Psoas muscle (tissue), 8 donors: ENCODE measurements at places on chromosomes 13 and 19. TPM values are rescaled to one million over a fixed set of nuclear protein-coding genes. Genes with fewer than 3 reads are reported as not detected.

Gene ONECUT3
- not detected for polyA plus RNA-seq

Gene SLC1A6
- not detected for polyA plus RNA-seq

Gene RASGRP4
- 0.17 TPM for polyA plus RNA-seq

Gene PNMA8B
- 0.43 TPM for polyA plus RNA-seq

Gene OR4F17
- not detected for polyA plus RNA-seq

Gene CEACAM3
- polyA plus RNA-seq, result 0.01 TPM

Gene IGFLR1
- 11.9 TPM for polyA plus RNA-seq

DNA sequence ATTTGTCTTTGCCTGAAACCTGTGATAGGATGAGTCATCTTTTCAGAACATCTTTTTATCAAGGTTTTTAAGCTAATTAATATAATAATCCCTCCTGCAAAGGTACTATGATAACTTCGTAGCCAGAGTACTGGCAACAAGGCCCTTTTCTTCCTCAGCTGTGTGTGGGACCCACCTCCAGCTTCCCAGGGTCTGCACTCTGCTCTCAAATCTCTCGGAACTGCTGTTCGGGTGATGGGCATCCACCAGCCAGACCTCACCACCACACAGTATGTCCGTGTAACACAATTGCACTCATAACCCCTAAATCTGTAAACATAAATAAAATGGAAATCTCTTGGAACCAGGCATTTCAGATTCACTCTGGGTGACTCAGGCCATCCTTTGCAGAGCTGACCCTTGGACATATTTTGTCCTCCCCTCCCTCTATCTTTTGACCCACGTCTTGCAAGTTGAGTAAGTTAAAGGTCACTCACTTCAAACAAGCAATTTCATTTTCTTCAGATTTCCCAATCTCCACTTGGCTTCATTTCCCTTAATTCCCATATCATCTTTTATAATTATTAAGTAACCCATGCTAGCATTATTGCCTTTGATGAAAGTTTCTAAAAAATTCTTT lies 29.5 kb downstream of the COL4A1 start:
- peaks cover 7% of the 10 kb centered on the region for H3K4me1 ChIP-seq
- no peak overlapping the region for H3K27ac ChIP-seq
- peaks cover 2% of the 10 kb centered on the region for H3K36me3 ChIP-seq

DNA sequence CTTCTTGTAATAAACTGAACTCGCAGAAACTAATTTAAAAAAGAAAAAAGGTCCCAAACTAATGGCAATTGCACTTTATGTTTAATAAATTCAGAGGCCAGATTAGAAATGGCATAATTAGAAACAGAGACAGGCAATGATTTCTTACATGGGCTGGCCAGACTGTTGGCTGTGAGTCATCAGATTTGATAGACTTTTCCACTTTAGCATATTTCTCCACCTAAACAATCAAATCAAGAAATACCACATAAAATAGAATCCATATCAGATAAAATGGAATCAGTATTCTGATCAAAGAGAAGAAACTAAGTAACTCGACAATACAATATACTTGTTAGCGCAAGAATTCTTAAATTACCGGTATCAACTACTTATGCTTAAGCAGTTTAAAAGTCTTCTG lies 29.0 kb downstream of the EXOSC8 start:
- H3K4me1 ChIP-seq, result no peaks in the 10 kb centered on the region
- no peak overlapping the region for H3K4me3 ChIP-seq
- H3K36me3 ChIP-seq, result peaks cover 100% of the 10 kb centered on the region
- no peak overlapping the region for H3K27ac ChIP-seq
- no peaks in the 10 kb centered on the region for H3K27me3 ChIP-seq

DNA sequence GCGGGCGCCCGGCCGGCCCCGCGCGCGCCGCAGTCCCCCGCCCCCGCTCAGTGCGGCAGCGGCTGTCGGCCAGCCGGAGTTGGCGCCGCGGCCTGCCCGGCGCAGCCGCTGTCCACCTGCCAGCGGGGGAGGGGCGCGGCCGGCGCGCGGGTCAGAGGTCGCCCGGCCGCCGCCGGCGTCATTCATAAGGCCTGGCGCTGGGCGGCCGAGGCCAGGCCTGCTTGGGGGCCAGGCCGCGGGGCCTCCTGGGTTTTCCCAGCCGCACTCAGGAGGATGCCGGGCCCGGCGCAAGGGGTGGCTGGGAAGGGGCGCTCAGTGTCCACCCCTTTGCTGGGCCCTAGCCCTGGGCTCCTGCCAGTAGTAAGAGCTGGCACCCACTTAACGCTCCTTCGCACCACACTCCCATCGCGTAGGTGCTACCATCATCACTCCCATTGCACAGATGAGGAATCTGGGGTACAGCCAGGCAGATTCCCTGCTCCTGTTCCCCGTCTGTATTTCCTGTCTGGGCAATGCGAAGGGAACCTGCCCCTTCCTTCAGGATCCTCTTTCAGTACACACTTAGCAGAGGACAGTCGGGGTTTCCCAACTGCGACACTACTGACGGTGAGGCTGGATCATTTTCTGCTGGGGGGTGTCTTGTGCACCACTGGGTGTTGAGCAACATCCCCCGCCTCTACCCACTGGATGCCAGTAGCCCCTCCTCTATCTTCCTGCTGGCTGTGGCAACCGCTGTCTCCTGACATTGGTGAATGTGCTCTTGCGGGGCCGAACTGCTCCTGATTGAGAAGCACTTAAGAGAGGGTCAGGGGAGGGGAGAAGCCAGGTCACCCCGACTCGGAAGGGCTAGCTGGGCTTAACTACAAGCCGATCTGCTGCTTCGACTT lies 846 bp upstream of the PRKACA start:
- no peaks in the 10 kb centered on the region for H3K27me3 ChIP-seq
- H3K27ac ChIP-seq, result peak overlapping the region; percentile 100
- H3K4me3 ChIP-seq, result peak overlapping the region; percentile 76

GRCh38 chr19:17385878-17386611 lies 8.0 kb downstream of the CCDC194 start:
- H3K27ac ChIP-seq, result no peak overlapping the region
- no peaks in the 10 kb centered on the region for H3K36me3 ChIP-seq
- peaks cover 3% of the 10 kb centered on the region for H3K27me3 ChIP-seq
- no peak overlapping the region for H3K4me3 ChIP-seq
- H3K4me1 ChIP-seq, result peaks cover 5% of the 10 kb centered on the region
- DNase-seq, result peak; percentile 82

- DNase-seq, result no peak
- no peaks in the 10 kb centered on the region for H3K36me3 ChIP-seq
- H3K4me3 ChIP-seq, result no peak overlapping the region
- H3K4me1 ChIP-seq, result peaks cover 2% of the 10 kb centered on the region
Observed at GRCh38 chr13:44399074-44399473, 25.4 kb downstream of the SERP2 start.

DNA sequence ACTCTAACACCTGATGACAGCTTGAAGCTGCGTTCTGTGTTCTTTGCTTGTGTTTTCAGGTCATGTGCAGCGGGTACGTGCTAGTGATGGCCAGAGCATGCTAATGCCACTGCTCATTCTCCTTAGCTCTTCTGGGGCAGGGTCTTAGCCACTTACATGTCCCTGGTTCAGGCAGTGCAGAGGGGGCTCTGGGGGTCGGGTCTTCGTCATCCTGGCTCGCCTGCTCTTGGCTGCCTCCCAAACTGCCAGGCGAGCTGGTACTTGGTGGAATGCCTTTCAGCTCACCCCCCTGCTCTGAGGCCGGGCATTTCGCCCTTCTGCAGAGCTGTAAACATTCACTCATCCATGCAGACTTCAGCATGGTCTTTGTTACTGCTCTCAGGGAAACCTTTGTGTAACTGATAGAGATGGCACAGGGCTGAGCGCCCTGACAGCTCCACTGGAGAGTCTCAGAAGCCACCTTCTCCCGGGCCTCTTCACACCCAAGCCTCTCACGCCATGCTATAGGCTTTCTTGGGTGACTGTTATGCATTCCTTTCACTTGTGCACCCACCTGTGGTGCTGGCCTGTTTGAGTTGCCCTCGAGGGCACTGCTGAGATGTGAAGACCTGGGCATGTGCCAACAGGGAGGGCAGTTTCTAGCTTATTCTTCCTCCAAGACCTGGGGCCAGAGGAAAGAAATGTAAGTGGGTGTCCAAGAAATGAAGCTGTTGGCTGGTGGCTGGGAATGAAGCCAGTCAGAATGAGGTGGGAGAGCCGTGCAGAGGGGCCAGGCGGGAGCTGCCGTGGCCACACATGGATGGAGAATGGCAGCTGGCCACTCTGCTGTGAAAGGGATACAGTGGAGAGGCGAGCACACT lies 24.4 kb downstream of the FAM124A start:
- H3K4me1 ChIP-seq, result no peaks in the 10 kb centered on the region
- DNase-seq, result no peak
- no peak overlapping the region for H3K27ac ChIP-seq
- H3K4me3 ChIP-seq, result no peak overlapping the region

- no peak for DNase-seq
- peaks cover 39% of the 10 kb centered on the region for H3K4me1 ChIP-seq
- H3K27me3 ChIP-seq, result no peaks in the 10 kb centered on the region
- H3K36me3 ChIP-seq, result peaks cover 56% of the 10 kb centered on the region
- peak overlapping the region; percentile 69 for H3K27ac ChIP-seq
- peak overlapping the region; percentile 15 for H3K4me3 ChIP-seq
Observed at GRCh38 chr19:3058009-3058820, 4.1 kb downstream of the TLE5 start.

DNA sequence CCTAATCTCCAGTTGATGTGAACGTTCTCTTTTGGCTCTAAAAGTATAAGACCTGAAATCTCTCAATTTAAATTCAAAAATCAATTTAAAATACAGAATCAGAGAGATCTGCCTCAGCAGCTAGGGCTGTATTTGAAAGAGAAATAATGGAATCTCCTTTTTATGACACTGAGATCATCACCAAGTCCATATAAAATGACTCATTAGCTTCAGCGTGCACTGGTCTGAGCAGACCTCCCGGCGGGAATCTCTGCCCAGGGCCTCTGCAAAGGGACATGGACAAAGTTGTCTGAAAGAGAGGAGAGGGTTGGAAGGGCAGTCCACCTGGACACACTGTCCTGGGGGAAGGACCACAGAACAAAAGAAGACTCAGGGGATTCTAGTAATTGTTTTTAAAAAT lies 855.6 kb downstream of the EFNB2 start:
- H3K27ac ChIP-seq, result no peak overlapping the region
- DNase-seq, result no peak
- no peaks in the 10 kb centered on the region for H3K27me3 ChIP-seq
- no peak overlapping the region for H3K4me3 ChIP-seq

DNA sequence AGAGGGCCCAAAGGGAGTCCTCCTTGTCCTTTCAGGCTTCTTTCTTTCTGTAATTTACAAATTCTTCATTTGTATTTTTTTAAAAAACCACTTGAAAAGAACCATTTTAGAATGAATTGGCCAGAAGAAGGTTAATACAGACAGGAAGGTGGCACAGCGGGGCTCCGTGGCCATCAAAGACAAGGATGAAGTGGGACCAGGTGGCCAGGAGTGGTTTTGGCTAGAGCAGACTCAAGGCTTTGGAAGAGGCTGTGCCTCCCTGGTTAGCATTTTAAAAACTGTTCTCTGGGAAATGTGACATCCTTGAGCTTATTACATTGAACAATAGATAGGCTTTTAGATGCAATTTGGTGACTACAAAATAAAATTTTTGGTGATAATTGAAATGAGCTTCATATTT lies 48.4 kb downstream of the ATP8A2 start:
- H3K27me3 ChIP-seq, result peaks cover 7% of the 10 kb centered on the region
- no peaks in the 10 kb centered on the region for H3K36me3 ChIP-seq
- H3K4me3 ChIP-seq, result no peak overlapping the region
- no peak overlapping the region for H3K27ac ChIP-seq
- DNase-seq, result no peak

- H3K4me1 ChIP-seq, result peaks cover 9% of the 10 kb centered on the region
- H3K36me3 ChIP-seq, result peaks cover 7% of the 10 kb centered on the region
- peak overlapping the region; percentile 34 for H3K4me3 ChIP-seq
Observed at GRCh38 chr19:40217027-40217810, 965 bp downstream of the TTC9B start.

DNA sequence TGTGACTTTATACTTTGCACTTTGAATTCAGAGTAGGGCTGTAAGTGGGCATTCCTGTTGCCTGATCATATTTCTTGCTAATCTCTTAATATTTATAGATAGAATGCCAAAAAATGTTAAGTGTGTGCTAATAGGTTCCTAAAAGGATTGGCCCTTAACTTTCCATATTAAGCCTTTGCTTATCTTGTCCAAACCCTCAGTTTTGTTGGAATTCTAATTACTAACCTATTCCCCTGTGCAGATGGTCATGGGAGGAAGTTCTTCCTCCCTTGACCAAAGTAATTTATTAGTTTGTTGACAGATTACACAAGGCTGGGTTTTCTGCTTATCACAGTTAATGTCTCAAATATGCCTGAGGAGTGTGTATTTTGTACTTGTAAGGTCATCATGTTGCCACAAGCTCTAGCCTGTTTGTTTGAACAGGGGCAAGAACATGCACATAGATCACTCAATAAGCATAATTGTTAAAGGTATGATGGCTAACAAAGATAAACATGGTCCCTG lies 541.1 kb upstream of the SPRY2 start:
- no peaks in the 10 kb centered on the region for H3K4me1 ChIP-seq
- no peak overlapping the region for H3K27ac ChIP-seq
- H3K27me3 ChIP-seq, result no peaks in the 10 kb centered on the region
- no peak overlapping the region for H3K4me3 ChIP-seq
- no peak for DNase-seq

DNA sequence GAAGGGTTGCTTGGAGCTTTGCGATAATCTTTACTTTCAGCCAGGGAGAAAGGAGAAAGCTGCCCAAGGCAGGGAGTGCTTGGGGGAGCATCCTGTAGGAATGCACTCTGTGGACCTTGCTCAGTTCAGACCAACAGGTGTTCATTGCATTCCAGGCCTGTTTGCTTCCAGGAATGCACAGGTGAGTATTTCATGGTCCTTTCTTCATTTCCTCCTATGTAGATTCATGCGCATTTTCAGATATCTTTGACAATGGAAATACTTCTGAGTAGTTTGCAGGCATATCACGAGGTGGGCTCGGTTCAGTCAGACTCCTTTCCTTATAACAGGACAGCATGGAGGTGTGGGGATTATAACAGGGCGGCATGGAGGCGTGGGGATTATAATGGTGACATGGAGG lies 254.8 kb downstream of the FGF9 start:
- no peak for DNase-seq
- no peaks in the 10 kb centered on the region for H3K36me3 ChIP-seq
- no peak overlapping the region for H3K4me3 ChIP-seq

DNA sequence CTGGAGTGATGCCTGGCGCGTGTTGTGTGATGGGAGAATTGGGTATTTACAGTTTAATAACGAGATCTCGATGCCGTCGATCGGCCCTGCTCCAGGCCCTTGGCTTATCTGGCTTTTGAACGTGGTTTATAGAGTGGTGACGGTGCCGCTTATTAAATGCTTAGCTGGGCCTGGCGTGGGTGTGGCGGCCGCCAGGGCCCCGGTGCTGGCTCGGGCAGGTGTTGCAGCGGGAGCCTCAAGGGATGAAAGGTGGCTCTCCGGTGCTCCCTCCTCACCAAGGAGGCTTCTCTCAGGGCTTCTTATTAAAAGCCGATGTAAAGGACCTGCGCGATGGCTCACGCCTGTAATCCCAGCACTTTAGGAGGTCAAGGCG lies 173.8 kb downstream of the KDM4B start:
- H3K36me3 ChIP-seq, result peaks cover 2% of the 10 kb centered on the region
- no peak overlapping the region for H3K4me3 ChIP-seq
- no peak overlapping the region for H3K27ac ChIP-seq
- H3K4me1 ChIP-seq, result no peaks in the 10 kb centered on the region

GRCh38 chr13:95552539-95553441 lies at the start of gene CLDN10:
Gene CLDN10, plus strand, starts transcription at chr13:95552720. Its CDS starts 34 bp downstream, at chr13:95552754.
- peak within 1 kb of the TSS; percentile 44 for H3K4me3 ChIP-seq
- H3K27ac ChIP-seq, result no peak within 1 kb of the TSS
- DNase-seq, result peak; percentile 14
